ENCODE measurements at places on chromosomes 6 and 20.
A peak's percentile ranks its signal among the peaks of the same experiment; 100 is the strongest.

DNA sequence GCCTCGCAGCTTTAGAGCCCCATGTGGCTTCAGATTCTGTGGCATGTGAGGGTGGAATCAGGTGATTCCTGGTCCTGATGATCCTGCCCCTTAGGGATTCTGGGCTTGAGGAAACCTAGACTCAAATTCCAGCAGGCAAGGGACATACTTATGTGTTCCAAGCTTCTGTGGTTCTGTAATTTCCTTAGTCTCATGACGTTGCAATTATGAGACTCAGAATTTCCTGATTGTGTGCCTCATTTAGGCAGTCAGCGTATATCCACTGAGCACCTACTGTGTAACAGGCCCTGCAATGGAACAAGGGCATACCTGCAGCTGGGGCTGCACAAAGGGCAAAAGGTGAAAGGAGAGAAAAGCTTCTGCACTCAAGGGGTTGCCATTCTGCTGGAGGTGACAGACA, 11.6 kb upstream of the BPIFB4 start:
- DNase-seq, result no peak

GRCh38 chr6:108947114-108947854, 99.1 kb downstream of the ARMC2 start:
- peak; percentile 87 for DNase-seq

GRCh38 chr6:150238336-150238741, 95.5 kb downstream of the PPP1R14C start:
- no peak for DNase-seq

GRCh38 chr6:140623498-140623897, 1249.0 kb upstream of the CITED2 start:
- DNase-seq, result peak; percentile 77

DNA sequence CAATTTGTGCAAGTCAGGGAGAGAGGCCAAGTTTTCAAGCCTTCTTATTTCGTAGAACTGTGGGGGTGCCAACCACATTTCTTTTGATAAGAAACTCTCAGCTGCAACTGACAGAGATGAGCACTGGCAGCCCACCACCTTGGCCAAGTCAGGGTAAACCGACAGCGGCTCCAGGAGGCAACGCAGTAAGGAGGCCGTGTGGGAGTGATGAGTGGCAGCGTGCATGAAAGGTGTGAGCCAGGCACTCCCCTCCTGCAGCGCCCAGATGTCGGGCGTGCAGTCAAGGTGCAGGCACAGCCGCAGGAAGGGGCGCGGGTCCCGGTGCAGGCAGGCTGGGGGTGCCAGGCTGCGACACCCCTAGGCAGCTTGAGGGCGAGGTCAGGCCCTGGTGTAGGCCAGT, 49.2 kb upstream of the HDAC2 start:
- no peak for DNase-seq

- no peak for DNase-seq
Measured at GRCh38 chr6:160788806-160789205, 86.8 kb downstream of the PLG start.

GRCh38 chr20:19658137-19658536, 99.9 kb upstream of the RIN2 start:
- no peak for DNase-seq

GRCh38 chr6:31265926-31266325, 6.0 kb downstream of the HLA-C start:
- no peak for DNase-seq

DNA sequence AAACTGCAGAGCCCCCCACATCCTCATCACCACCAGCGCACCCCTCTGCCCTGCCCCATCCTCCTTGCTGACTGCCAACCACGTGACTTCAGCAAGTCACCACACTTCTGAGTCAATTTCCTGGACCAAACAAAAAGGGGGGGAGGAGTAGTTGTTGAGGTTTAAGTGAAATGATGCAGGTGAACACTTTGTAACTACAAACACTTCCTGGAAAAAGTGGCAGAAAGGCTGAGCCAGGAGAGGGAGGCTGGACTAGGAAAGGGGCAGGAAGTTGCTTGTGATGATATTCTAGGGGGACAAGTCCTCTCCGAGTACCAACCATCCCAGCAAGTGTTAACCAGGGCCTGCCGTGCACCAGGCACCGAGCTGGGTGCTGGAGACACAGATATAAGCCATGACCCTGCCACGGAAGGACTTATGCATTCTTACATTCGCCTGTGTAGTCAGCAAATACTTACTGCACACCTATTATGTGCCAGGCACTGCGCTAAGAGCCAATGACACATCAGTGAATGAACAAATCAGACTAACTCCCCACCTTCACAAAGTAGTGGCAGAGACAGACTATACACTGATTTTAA, 67.3 kb downstream of the PREX1 start:
- DNase-seq, result peak; percentile 47

- no peak for DNase-seq
Measured at GRCh38 chr6:75446241-75446880, 47.2 kb downstream of the FILIP1 start.

Measured in HCEC 1CT (cell line).